ENCODE measurements at places on chromosomes 16 and 17. TPM values are rescaled to one million over a fixed set of nuclear protein-coding genes. Genes with fewer than 3 reads are reported as not detected.

The ANKRD40CL gene
- not detected for total RNA-seq

The ZPBP2 gene
- not detected for total RNA-seq

The ARRB2 gene
- 3.3 TPM for total RNA-seq

The NUPR1 gene
- total RNA-seq = 87.0 TPM

The VMO1 gene
- 1.5 TPM for total RNA-seq

The SYCE1L gene
- 0.33 TPM for total RNA-seq

The SRL gene
- under 0.01 TPM for total RNA-seq

The MRPL10 gene
- total RNA-seq = 31.0 TPM

The ZNF594 gene
- 8.3 TPM for total RNA-seq

The NACA2 gene
- not detected for total RNA-seq

The FNDC8 gene
- not detected for total RNA-seq

The NOS2 gene
- not detected for total RNA-seq

The KCNJ2 gene
- total RNA-seq = 48.1 TPM

The TMEM114 gene
- not detected for total RNA-seq

- DNase-seq = no peak
Measured at GRCh38 chr17:10956821-10957220, 118.9 kb upstream of the PIRT start.

- DNase-seq = no peak
Measured at GRCh38 chr17:1107083-1107776, 72.6 kb downstream of the ABR start.

DNA sequence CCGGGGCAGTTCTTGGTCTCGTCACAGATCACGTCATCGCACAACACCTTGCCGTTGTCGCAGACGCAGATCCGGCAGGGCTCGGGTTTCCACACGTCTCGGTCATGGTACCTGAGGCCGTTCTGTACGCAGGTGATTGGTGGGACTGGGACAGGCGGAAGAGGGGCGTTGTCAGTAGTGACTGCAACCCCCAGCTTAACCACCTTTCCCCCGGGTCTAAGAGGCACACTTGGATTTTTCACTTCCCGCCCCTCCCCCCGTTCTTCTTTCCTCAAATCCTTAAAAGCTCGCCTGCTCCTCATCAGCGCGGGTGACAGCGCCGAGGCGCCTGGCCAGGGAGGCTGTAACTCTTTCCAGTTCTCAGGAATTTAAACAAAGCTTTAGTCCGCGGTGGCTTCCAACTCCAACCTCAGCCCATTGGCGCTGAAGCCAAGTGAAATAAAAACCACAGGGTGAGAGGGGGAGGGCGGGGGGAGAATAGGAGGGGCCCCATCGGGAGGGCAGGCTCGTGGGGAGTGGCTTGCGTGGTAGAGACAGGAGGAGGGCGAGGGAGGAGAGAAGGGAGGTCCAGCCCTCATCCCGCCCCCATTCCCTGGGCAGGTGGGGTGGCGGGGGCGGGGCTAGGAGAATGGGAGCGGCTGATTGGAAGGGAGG is 1.5 kb downstream of the COL1A1 start:
- peak; percentile 91 for DNase-seq

DNA sequence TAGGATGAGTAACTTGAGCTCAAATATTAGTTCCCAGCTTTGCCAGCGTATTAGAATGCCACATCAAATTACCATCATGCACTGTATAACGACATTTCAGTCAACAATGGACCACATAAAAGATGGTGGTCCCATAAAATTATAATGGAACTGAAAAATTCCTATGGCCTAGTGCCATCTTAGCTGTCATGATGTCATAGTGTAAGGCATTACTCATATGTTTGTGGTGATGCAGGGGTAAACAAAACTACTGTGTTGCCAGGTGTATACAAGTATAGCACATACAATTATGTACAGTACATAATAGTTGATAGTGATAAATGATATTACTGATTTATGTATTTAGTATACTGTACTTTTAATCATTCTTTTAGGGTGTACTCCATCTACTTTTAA is 54.4 kb upstream of the NETO2 start:
- DNase-seq = no peak

DNA sequence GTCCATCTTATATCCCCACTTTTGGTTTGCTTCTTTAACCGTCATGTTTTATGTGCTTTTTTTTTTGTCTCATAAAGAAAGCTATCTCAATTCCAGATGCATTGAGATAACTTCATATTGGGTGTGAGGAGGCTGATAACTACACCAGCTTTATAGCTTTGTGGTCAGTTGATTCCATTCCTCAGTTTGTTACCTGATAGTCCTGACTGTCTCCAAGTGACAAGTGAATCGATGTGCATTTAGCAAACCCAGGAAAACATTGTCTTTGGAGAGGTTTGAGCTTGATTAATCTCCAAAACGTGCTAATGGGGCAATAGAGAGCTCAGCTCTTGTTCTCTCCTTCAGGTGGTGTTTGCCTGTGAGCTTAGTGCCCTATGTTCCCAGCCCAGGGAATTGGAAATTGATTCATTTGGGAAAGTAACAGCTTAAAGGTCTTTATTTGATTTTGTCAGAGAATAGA is 22.7 kb downstream of the HS3ST3B1 start:
- no peak for DNase-seq

DNA sequence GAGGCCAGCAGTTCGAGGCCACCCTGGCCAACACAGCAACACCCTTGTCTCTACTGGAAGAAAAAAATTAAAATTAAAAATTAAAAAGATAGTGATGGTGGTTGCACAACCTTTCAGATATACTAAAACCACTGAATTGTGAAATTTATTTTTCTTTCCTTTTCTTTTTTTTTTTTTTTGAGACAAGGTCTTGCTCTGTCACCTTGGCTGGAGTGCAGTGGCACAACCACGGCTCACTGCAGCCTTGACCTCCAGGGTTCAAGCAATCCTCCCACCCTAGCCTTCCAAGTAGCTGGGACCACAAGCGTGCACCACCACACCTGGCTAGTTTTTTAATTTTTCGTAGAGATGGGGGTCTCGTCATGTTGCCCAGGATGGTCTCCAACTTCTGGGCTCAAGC is 254.4 kb downstream of the SLC39A11 start:
- no peak for DNase-seq

DNA sequence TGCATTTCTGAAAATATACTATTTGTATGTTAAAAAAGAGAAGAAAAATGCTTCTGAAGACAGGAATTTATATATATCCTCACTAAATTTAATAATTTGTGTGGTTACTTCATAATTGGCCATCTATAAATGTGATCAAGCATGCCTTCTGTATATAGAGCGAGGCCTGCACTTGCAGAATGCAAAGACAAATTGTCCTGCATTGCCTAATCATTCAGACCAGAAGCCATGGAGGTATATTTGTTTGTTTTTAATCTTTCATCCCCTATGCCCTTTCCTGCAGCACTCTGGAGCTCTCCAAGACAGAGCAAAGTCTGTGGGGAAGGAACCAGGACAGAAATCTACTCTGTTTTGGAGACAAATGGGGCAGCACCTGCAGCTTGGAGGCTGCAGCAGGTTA is 23.8 kb upstream of the DDX52 start:
- no peak for DNase-seq

GRCh38 chr16:87465306-87465705 is 27.5 kb downstream of the ZCCHC14 start:
- peak; percentile 92 for DNase-seq

GRCh38 chr16:51049678-51050376 is 101.2 kb downstream of the SALL1 start:
- DNase-seq = no peak

DNA sequence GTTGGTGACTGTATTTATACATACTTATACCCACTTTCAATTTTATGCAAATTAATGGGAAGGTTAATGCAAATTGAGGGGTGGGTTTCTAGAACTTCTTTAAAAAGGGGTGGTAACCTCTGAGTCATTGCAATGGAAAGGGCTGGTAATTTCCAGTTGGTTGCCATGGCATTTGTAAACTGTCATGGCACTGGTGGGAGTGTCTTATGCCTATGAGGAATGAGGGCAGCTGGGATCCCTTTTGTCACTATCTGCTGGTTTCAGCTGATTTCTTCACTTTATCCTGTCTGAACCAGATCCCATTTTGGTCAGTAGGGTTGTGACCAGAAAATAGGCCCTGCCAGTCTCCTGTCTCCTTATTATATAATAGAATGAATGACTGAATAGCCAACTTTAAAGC is 1006.7 kb upstream of the GOT2 start:
- DNase-seq = no peak

DNA sequence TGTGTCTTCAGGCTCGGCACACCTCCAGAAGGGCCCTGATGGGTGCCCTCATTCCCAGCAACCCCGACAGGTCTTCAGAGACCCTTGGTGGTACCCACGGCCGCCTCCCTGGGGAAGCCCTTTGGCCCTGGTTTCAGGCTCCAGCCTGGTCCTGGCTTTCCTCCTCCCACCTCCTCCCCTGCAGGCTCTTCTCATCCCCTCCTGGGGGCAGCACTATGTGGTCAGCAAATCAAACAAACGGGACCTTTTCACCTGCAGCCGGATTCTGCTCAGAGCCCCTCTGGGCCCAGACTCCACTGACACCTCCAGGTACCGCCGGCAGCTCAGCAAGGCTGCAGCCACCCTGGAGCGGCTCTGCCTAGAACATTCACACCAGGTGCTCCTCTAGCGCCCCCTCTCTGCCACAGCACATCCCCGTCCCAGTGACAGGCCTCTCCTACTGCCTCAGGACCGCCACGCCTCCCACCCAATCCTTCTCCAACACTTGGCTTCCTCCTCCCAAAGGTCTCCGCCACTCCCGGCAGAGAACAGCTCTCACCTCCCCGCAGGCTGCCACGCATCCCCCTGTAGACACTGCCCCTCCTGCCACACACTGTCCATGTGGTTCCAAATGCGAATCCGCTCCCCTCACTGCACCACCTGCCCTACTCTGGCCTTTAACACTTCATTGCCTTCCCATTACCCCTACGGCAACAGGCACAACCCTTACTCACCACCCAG is 12.0 kb downstream of the CORO7 start:
- no peak for DNase-seq

GRCh38 chr17:4010754-4011153 is 46.5 kb upstream of the ATP2A3 start:
- DNase-seq = no peak

DNA sequence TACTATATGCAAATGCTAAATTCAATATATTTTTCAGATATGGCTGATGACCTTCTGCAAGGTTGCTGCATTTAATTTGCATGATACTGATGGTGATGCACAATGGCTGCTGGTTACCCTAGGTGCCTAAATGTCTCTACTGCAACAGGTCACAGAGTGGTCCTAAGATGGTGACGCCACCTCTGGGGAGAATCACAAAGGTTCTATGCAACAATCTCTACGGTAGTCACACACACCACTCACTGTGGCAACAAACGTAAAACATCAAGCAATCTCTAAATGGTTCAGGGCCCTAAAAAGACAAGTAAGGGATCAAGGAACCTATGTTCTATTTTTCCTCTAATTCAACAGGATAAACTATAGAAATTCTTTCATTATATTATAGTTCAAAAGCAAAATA is 293.3 kb downstream of the CEP112 start:
- no peak for DNase-seq

- peak; percentile 83 for DNase-seq
Measured at GRCh38 chr17:7394452-7395191, at the start of gene PLSCR3. Gene PLSCR3, minus strand, starts transcription at chr17:7394525. Its CDS starts 415 bp downstream, at chr17:7394110.

DNA sequence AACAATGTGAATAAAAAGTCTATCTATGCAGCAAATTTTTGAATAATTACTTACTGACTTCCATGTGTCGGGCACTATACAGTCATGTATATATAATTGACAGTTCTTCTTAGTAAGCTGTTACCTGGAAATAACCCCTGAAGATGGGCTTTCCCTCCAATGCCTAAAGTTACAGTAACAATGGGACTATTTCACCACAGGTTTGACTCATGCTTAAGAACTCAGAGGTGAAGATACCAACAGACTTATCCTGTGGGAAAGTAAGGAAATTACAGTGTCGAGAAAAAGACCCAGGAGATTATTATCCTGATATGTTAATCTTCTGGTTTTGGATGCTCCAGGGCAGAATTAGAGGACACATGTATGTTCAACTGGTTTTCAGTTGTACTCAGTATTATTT is 601.5 kb upstream of the SOX9 start:
- DNase-seq = no peak

GRCh38 chr16:6484935-6485334 is 847.7 kb upstream of the RBFOX1 start:
- DNase-seq = no peak

GRCh38 chr16:67545665-67546024 is 16.7 kb upstream of the CTCF start:
- DNase-seq = no peak

GRCh38 chr17:6914711-6915110 is 81.1 kb upstream of the ALOX12 start:
- peak; percentile 28 for DNase-seq

- no peak for DNase-seq
Measured at GRCh38 chr17:28379814-28380801, 8.6 kb downstream of the SARM1 start.

DNA sequence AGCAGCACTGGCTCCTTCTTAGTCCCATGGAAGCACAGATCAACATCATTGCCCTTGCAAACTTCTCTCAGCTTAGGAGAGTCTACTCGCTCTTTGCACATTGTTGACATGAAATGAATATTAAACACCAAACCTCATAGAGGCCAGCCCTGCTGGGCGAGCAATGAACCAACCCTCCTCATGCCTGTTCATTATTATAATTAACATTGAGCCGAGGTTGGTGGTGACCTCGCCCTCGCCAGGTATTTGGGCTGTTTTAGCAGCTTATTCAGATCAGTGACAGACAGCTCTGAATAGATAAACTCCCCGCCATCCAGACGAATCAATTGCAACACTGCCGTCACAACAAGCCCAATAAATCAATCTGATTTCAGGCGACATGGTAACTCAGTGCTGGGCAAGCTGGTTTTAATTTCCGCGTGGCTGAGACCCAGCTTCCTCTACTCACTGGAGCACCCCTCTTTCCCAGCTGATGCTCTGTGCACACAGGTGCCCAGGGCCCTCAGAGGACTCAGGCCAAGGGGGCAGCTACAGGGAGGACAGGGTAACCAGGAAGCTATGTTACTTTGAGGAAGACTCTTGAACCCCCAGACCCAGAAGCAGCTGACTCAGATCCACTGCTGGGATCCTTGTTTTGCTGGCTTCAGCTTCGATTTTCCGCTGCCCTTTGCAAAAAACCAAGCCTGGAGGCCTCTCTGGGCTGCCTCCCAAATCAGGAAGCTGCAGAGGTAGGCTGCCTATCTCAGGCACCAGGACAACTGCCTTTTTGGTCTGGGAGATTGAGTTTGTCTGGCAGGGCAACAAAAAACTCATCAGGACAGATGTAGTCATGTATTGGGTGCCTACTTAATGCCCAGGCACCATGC is 10.7 kb upstream of the SEZ6 start:
- DNase-seq = no peak

GRCh38 chr17:1724351-1724868 is at the start of gene WDR81:
Gene WDR81, plus strand, starts transcription at chr17:1724704. Its CDS starts 256 bp downstream, at chr17:1724960.
- DNase-seq = peak; percentile 81

GRCh38 chr17:47690121-47690520 is 3.8 kb upstream of the TBKBP1 start:
- no peak for DNase-seq

Measured in fibroblast of lung (primary cell).